COLO829 (cell line): ENCODE measurements at places on chromosomes 2 and 18.
A peak's percentile ranks its signal among the peaks of the same experiment; 100 is the strongest.

DNA sequence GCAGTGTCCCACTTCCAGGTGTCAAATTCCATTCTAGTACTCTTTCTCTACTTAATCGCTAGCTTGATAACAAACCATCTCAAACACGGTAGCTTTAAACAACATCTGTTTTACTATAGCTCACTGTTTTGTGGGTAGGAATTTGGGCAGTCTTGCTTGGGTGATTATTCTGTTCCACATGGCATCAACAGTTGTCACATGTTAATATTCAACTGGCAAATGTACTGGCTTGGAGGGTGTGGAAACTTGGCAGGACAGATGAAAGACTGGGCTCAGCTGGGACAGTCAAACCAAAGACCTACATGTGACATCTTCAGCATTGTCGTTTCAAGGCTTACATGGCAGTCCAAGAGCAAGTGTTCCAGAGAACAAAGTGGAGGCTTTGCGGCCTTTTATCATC is 241.8 kb downstream of the PTH2R start:
- DNase-seq, result no peak

DNA sequence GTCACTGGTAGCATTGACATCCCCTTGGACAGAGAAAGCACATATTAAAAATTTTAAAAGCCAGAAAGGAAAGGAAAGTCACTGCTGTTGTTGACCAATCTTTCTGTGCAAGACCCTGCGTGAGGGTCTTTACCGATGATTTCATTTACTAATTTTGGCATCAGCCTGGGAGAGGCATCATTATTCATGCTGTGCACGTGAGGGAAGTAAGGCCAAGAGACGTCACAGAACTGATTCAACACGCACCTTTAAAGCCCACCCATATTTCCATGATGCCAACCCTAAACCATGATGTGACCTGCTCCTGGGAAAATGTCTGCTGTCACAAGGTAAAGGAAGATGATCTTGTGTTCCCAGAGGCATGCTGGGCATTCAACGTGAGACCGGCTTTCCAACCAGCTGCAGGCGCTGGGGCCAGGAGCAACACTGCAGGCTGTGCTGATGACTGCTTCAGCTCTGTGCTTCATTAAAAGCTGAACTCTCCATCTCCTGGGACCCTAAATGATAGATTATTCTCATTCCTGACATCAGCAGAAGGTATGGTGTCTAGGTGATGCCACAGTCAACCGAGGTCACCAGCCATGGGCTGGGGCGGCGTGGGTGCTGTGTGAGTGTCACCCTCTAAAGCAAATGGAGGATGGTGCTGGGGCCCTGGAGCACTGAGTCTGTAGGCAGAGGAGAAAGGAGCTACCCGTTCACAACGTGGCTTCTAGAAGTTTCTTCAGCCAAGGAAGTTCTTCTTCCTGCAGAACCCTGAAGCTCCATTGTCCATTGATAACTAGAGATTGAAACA is 53.9 kb downstream of the TMEM18 start:
- no peak for DNase-seq

DNA sequence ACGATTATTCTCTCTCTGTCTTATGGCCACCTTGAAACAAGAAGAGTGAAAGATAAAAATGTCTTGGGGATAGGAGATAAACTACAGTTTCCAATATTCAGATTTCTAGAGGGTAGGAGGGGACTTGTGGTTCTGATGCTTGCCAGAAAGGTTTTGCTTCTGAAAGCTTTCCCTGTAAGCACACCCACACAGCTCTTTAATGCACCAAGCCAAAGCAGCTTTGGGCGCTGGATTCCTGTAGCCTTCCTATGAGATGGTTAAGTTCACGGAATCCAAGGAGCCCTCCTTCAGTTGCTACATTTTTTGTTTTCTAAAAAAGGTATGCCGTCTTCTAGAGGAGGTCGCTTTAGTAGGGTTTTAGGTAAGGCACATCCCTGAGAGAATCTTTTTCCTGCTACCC is 4.9 kb downstream of the LRRTM1 start:
- no peak for DNase-seq

DNA sequence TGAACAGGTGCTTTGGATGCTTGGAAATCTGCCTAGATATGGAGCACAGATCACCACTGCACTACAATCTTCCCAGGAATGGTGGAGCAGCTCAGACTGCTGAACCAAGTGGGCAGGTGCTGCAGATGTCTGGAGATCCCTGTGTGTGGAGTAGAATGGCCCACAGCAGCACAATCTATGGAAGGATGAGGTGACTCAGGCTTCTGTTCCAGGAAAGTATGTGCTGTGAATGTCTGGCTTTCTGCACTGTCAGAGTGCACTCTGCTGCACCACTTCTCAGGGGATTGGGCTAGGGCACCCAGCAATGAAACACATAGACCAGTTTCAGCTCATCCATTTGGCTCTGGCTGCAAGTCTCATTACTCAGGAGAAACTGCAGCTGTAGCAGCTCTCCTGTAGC is 865.4 kb upstream of the NXPH2 start:
- DNase-seq, result no peak

DNA sequence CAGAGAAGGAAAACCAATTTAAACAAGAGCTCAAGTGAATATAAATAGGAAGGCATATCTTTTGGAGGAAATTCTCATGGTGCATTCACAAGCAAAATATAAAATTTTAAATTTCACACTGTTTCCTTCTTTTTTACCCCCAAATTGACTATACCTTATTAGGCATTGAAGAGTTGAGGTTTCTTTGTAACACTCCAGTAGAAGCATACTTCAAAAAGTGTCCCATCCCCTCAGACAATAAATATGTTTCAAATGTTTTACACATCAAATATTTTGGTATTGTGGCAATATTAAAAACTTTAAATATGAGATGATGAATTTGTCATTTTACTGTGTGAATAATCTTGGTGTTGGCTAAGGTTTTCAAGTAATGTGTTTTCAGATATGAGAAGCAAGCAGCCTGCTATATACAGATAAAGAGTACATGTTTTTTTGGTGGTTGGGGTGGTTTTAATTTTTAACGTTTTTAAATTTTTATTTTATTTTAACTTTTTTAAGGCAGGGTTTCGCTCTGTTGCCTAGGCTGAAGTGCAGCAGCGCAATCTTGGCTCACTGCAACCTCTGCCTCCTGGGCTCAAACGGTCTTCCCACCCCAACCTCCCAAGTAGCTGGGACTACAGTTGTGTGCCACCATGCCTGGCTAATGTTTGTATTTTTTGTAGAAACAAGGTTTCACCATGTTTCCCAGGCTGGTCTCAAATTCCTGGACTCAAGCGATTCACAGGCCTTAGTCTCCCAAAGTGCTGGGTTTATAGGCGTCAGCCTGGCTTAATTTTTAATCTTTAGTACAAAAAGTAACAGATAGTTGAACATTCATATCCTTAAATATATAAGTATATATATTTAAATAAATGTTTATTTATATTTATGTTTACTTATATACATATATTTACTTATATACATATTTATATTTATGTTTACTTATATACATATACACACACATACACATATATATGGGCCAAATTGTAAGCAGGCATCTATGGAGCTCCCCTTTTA is 36.5 kb upstream of the DLX1 start:
- DNase-seq, result no peak

- DNase-seq, result no peak
Measured at GRCh38 chr2:55489467-55490062, 30.0 kb upstream of the CFAP36 start.

DNA sequence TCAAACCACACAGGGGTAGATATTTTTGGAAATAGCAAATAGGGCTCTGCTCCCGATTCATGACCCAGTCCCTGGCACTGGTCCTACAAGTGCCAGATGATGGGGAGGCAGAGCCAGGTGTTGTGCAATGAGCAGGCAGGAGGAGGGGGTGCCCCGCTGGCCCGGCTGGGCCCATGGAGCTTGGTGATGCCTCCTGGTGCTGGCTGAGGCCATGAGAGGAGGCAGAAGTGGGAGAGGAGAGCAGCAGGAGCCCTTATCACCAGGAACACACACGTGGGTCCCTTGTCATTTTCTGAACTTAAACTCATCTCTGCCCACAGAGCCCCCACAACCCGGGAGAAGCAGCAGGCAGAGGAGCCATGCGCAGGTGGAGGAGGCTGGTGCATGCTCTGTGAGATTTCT is 90.5 kb upstream of the MAPK4 start:
- DNase-seq, result no peak

GRCh38 chr2:67416136-67416535 is 19.0 kb downstream of the ETAA1 start:
- DNase-seq, result no peak

DNA sequence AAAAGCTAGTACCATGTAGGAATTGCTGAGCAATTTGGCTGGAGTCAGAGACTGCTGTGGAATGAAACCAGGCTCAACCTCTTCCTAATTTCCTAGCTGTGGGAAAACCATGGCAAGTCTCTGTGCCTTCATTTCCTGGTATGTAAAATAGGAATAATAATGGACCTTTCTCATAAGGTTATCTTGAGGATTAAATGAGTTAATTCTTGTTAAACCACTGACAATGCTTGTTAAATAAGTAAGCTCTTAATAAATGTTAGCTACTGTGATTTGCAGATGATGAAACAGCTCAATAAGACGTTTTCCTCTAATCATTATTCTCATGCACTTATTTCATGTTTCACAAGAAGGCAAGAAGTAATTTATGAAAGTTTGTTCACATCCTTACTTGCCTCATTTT is 346.7 kb downstream of the RND3 start:
- DNase-seq, result no peak

DNA sequence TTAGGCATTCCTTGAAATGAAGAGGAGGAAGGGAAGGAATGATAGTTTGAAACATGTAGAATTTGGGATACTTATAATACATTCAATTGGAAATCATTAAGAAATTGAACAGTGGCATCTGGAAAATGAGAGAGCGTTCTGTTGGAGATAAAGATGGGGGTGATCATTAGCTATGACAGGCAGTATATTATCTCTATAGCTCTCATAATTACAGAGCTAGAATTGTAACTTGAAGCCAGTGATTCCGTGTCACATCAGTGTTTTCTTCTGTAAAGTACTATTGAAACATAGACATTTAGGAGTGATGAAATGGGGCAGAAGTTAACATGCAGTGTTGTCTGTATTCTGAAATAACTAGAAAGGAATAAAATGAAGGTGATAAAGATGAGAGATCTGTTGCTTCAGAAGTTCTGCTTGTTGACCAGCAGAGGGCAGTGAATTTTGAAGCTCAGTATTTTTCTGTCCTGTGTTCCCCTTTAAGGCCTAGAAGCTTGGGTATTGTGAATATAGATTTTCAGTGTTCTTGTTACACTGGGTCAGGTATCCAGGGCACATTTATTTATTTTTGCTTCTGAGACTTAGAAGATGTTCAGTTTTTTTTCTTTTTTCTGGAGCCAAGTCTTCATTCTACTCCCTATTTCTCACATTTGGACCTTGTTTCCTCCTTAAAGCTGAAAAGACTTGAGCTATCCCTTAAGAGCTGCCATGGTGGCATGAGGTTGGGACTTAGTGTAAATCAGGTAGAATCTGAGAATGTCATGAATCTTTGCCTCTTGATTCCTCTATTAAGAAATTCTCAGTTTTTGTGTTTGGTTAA is 157.4 kb downstream of the TAF4B start:
- peak; percentile 39 for DNase-seq

DNA sequence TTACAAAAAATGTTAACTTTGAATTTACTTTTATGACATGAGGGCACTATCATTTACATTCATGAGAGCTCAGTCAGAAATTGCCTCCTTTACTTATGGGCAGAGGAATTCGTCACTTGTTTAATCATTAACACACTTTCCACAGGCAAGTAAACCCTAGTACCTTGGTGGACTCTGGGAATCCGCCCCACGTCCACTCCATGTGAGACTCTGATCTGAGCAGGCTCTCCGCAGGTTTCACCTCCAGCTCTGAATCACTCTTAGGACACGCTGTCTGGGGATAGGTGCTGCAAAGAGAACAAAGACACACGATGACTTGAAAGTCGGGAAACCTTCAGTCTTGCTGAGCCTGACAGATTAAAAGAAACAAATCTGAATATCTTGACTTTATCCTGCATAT is 73.6 kb downstream of the LPIN2 start:
- no peak for DNase-seq
